Activated T-cell treated with anti-CD3 and anti-CD28 coated beads for 48 hours (primary cell): ENCODE measurements at places on chromosomes 7 and 10.

DNA sequence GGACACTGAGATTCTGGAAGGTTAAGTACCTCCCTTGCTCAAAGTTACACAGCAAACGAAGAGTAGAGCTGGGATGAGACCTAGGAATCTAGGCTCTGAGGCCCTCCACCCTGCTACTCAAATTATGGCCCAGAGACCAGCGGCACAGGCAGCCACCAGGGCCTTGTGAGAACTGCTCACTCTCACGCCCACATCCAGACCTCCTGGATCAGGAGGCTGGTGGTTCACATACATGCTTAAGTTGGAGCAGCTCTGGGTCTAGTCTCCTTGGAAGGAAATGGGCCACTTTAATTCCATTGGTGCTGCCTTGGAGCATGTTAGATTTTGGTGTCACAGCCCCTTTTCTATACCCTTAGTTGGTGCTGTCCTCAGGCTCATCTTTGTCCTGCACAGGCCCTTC lies 41.9 kb downstream of the ADRA2A start:
- no peak for DNase-seq

- DNase-seq, result no peak
Measured at GRCh38 chr10:22662733-22663330, 51.5 kb downstream of the PIP4K2A start.

DNA sequence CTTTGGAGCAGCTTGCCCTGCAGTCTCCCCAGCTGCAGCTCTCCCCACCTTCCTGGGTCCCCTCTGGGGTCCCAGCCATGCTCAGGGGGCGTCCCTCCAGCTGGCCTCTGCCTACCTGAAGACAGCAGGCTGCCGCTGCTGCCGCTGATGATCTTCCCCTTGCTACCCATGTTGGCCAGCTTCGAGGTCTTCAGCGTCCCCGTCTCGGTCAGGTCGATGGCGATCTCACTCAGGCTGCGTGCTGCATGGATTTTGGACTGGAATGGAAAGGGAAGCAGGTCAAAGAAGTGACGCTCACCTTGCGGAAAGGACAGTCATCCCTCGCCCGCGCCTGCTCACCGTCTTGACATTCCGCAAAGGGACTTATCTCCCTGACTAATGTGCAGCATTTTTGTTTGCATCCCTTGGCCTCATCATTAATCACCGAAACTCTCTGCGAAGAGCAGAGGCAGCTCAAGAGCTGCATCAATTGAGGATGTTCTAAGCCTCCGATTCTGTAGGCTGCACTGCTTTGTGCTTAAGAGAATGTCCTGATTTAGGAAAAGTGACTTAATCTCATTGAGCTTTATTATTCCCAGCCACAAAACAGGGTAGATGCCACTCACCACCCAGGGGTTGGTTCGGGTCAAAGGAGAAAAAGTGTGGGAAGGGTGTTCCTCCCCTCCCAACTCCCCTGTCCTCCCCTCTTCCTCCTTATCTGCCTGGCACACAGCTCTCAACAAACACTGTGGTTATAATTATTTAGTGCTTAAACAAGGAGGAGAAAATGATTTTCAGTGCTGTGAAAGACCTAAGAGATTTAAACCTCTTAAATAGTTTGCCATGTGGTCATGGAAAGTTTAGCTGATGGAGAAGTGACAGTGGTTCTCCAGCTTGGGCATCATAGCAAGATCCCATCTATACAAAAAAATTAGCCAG lies 107.3 kb downstream of the PRPF18 start:
- no peak for DNase-seq

GRCh38 chr10:82358486-82359099 lies 483.6 kb downstream of the NRG3 start:
- DNase-seq, result no peak

- DNase-seq, result no peak
Measured at GRCh38 chr10:88138319-88138848, 275.0 kb downstream of the PTEN start.

DNA sequence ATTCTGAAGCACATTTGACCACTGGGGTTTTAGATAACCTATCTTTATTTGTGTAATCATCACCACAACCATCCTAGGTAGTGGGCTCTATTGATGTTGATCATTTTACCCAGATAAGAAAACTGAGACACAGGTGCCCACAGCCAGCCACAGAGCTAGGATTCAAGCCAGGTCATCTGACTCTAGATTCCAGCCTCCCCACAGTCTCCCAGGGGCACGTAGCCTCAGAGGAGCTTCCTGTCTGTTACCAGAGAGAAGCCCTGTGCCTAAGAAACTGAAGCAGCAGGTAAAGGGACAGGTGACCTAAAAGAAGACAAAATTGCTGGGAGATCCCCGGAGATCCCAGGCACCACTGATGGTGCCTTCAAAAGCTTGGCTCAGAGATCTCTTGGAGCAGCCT lies 55.8 kb downstream of the ALOX5 start:
- no peak for DNase-seq

DNA sequence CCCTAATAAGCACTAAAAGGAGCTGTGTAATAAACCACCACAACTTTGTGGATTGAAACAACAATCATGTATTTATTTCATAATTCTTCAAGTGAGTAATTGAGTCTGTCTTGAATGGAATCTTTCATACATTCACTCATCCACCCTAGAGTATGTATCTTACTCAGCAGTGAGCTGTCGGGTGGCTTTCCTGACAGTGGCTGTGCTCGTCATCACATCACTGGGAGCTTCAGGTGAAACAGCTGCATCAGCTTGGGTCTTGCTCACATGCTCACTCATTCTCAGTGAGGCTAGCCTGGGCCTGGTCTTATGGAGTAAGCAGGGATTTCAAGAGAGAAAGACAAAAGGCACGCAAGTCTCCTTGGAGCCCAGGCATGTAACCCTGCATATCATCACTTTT lies 271.4 kb downstream of the POM121L12 start:
- no peak for DNase-seq

GRCh38 chr7:113086431-113086888 lies at the start of gene GPR85:
GPR85 (minus strand) TSS chr7:113086827; CDS start chr7:113084721, 2,106 bp downstream.
- peak; percentile 37 for DNase-seq

DNA sequence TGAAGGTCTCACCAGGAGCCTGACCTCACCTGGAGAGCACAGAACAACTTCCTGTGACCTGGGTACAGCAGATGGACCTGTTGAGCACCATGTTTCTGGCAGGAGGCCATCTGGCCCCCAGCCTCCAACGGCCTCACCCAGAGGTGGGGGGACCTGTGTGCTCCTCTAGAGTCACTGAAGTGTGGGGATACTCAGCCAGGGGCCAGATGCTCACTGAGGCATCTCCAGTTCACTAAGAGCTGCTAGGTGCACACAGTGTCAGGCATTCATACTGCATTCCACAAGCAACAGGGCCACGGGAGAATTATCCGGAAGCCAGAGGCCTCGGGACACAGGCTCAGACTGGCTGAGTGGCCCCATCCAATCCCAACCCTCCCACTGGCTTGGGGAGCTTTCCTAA lies 161.4 kb downstream of the TCERG1L start:
- DNase-seq, result no peak

DNA sequence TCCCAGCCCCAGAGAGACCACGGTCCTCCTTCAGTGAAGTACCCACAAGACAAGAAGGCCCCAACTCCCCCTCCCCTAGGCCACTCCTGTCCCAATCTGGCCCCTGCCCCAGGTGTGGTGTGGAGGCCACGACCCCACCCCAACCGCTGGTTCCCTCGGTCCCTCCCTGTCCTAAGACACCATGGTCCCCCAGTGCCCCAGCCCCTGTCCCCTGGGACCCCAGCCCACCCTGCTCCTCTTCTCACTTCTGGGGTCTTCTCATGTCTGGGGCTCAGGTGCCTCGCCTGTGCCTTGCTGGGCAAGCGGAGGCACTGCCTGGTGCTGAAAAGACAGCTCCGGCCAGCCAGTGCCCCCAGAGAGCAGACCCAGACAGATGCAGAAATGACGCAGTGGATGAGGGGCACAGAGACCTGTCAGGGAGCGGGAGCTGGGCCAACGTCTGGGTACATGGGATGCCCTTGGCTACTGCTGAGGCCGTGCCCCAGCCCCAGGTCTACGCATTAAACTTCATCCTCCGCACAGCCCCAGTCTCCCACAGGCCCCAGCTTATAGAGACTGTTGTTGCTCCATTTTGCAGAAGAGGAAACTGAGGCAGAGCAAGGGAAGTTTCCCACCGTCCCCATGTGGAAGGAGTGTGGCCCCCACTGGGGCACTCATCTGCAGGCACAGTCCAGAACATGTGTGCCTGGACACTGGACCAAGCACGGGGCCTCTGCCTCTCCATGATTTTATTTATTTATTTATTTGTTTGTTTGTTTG lies 14.8 kb downstream of the GRIFIN start:
- DNase-seq, result no peak

GRCh38 chr10:103804871-103805270 lies 50.5 kb downstream of the SH3PXD2A start:
- no peak for DNase-seq

GRCh38 chr7:39592586-39592985 lies 26.4 kb downstream of the YAE1 start:
- DNase-seq, result no peak

GRCh38 chr10:29083096-29083495 lies 205.8 kb upstream of the LYZL1 start:
- no peak for DNase-seq

DNA sequence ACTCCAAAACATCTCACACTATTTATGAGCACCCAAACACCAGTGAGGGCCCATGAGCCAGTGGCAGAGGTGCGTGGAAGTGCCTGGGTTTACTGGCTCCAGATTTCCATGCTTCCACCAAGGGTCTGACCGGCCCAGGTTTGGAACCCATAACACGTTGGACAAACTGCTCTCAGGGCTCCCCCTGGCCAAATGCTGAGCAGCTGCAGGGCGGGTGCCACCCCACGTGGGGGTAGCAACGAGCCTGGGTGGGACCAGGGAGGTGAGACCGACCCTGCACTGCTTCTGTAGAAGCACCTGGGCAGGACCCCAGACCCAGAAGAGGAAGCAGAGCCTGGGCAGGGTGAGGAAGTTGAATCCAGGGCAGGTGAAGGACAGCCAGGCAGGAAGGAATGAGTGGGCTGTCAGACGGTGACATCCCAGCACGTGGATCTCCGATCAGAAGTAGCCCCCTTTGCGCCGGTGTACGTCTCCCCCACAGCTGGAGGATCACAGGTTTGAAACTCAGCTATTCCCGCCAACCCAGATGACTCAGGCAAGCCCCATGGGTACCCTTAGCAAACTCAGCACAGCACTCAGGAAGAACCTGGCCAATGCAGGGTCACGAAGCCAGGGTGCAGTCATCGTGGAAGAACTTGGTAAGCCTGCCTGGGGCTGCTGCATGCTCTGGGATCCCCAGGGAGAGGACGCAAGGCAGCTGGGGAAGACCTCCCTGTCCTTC lies 100.4 kb upstream of the DDC start:
- DNase-seq, result no peak

GRCh38 chr7:82559193-82559805 lies 115.7 kb upstream of the CACNA2D1 start:
- no peak for DNase-seq

DNA sequence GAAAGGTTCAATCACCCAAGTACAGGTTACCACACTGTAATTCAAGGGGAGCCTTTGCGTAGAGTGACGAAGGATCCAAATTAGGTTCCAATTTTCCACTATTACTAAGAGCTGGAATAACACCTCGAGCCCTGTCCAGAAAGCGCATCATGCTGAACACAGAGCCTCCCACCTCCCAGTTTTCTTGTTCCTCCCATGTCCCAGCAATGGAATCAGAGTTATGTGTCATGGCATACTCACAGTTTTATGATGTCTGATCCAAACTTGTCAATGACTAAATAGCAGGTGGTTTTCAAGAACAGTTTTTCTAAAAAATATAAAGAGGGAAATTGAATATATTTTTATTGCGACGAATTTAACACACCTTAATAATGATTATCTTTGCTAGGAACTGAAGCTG lies 50.6 kb downstream of the AOAH start:
- no peak for DNase-seq

- DNase-seq, result no peak
Measured at GRCh38 chr7:26159243-26159642, 7.2 kb downstream of the NFE2L3 start.

- DNase-seq, result no peak
Measured at GRCh38 chr10:78442836-78443550, 409.3 kb downstream of the RPS24 start.

GRCh38 chr7:155648752-155649339 lies 4.4 kb downstream of the RBM33 start:
- DNase-seq, result no peak

- no peak for DNase-seq
Measured at GRCh38 chr7:108004220-108005142, 1.5 kb upstream of the LAMB1 start.

DNA sequence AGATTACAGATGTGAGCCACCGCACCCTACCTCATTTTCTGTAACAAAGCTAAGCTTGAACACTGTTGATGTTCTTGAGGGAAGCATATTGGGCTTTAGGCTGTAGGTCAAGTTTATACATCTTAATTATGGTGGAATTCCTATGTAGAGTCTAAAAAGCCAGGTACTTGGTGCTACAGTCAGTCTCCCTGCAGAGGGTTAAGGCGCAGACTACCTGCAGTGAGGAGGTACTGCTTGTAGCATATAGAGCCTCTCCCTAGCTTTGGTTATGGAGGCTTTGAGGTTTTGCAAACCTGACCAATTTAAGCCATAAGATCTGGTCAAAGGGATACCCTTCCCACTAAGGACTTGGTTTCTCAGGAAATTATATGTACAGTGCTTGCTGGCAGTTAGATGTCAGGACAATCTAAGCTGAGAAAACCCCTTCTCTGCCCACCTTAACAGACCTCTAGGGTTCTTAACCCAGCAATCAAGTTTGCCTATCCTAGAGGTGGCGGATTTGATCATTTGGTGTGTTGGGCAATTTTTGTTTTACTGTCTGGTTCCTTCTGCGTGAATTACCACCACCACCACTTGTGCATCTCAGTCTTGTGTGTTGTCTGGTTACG lies 6.0 kb downstream of the PPIA start:
- no peak for DNase-seq

GRCh38 chr10:36531621-36532020 lies 593.8 kb upstream of the ANKRD30A start:
- no peak for DNase-seq

- DNase-seq, result no peak
Measured at GRCh38 chr10:102802920-102803534, 34.2 kb downstream of the CYP17A1 start.

- peak; percentile 12 for DNase-seq
Measured at GRCh38 chr7:86469680-86470295, 173.9 kb upstream of the GRM3 start.

- DNase-seq, result no peak
Measured at GRCh38 chr10:109926825-109927224, 3.5 kb upstream of the XPNPEP1 start.

GRCh38 chr7:88217675-88218428 lies 2.0 kb downstream of the SRI start:
- no peak for DNase-seq

- no peak for DNase-seq
Measured at GRCh38 chr7:27156916-27157701, 634 bp upstream of the HOXA7 start.
